ENCODE measurements at places on chromosomes 1 and 21.
A peak's percentile ranks its signal among the peaks of the same experiment; 100 is the strongest.

GRCh38 chr1:65059930-65060538, 88.0 kb upstream of the AK4 start:
- DNase-seq: peak; percentile 42

GRCh38 chr1:32877211-32878110, 6.7 kb upstream of the FNDC5 start:
- DNase-seq: no peak

DNA sequence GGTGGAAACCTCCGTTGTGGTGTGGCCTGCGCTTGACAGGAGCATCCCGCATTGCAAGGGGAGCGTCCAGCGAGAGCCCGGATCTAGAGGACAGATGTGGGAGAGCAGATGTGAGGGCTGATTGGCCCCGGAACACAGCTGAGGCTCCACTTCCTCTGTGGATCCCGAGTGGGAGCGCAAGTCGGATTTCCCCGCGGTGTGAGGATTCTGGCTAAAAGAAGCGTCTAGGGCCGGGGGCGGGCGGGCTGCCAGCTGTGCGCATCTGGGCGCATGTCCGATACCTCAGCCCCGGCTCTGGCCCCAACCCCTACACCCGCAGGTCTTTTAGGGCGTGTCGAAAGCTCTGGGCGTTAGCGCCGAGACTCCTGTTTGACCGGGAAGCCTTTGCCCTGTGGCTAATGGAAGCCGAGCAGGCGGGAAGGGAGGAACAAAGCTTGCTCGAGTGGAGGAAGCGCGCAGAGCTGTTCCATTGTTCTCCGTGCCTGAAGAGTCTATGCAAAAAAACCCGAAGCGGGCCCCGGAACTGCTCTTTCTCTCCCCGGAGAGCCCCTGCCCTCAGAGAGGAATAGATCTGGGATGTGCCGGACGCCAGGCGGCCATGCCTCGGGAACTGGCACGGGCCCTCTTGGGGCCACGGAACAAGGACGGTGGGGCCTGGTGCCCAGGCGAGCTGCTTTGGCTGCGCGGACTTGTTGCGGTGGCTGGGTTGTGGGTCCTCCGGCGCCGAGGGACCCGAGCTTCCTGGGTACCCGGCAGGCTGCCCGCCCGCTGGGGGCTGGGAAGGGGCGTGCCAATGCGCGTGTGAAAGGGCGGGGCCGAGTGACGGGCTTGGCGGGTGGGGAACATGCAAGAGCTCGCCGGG, 111.1 kb downstream of the NAV1 start:
- DNase-seq: no peak

DNA sequence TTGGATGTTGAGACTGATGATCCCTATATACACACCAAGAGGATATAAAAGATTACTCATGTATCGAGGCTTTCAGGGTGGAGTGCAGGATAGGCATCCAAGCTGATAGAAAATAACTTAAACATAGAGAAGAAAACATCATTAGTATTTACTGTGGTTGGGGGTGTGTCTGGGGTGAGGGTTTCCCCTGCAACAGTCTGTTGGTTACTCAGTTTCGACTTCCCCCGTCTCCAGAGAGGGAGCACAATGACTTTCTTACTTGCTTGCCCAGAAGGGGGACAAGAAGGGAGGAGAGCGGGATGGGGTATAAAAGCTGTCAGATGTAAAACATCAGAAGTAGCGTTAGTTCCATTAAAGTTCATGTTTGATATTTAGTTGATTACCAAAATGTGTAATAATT, 717.4 kb upstream of the ZP4 start:
- no peak for DNase-seq

GRCh38 chr1:75166821-75167220, 32.6 kb downstream of the LHX8 start:
- no peak for DNase-seq

Measured in Kasumi-1 (cell line).